Type B pancreatic cell (in vitro differentiated cells): ENCODE measurements at places on chromosomes 6 and 20.

GRCh38 chr6:939526-940252 lies 246.8 kb upstream of the EXOC2 start:
- DNase-seq, result no peak

GRCh38 chr6:16949716-16950115 lies 152.1 kb upstream of the STMND1 start:
- no peak for DNase-seq

DNA sequence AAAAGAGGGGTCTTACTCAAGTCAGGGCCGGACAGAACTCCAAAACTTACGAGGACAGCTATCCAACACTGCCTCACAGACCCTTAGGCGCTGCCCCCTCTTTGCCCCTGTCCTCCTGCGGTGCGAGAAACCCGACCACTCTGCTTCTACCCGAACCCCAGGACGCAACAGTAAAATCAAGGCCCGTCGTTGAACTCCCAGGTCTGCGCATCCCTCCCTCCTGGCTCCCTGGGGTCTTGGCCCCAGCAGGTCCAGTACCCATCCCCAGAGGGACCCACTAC lies 6.4 kb downstream of the OLIG3 start:
- DNase-seq, result peak; percentile 69

GRCh38 chr6:136508725-136509392 lies 41.4 kb downstream of the MAP7 start:
- DNase-seq, result no peak

DNA sequence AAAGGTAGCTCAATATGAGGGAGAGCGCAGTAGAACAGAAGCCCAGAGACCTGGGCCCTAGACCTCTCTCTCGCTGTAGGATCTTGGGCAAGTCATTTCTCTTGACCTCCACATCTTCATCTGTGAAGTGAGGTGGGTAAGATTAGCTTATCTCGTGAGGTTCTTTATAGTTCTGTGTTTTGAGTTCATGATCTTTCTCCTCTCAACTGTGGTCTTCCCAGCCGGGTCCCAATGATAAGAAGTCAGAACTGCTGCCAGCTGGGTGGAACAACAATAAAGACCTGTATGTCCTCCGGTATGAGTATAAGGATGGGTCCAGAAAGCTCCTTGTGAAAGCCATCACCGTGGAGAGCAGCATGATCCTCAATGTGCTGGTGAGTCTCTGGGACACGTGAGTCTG lies 6.9 kb downstream of the PSMF1 start:
- DNase-seq, result no peak

DNA sequence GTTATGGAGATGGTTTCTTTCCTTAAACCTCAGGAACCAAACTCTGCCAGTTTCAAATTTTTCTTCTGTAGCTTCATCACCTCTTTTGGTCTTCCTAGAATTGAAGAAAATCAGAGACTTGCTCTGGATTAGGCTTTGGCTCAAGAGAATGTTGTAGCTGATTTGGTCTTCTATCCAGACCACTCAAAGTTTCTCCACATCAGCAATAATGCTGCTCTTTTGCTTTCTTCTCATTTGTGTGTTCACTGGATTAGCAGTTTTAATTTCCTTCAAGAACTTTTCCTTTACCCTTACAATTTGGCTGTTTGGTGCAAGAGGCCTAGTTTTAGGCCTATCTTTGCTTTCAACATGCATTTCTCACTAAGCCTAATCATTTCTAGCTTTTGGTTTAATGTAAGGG lies 78.1 kb upstream of the PLCB4 start:
- DNase-seq, result no peak

DNA sequence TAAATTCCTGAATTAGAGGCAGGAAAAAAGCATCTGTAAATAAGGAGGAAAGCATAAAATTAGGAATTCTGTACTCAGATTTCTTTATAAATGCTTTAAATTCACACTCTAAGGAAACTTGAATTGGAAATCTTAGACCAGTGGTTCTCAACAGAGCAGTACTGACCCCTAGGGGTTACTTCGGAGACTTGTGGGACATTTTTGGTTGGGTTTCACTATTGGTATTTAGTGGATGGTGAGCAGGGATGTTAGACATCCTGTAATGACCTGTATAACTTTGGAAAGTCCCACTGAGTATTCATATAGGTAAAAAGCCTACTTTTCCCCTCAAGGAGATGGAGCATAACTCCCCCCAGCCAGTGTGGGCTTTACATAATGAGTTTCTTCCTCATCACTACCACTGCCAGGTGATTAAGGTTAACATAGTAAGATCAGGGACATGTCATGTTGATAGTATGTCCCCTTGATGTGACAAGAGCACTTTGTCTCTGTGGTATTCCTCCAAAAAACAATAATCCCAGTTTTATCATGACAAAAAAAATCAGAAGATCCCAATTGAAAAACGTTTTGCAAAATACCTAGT lies 31.0 kb downstream of the GLO1 start:
- DNase-seq, result no peak

DNA sequence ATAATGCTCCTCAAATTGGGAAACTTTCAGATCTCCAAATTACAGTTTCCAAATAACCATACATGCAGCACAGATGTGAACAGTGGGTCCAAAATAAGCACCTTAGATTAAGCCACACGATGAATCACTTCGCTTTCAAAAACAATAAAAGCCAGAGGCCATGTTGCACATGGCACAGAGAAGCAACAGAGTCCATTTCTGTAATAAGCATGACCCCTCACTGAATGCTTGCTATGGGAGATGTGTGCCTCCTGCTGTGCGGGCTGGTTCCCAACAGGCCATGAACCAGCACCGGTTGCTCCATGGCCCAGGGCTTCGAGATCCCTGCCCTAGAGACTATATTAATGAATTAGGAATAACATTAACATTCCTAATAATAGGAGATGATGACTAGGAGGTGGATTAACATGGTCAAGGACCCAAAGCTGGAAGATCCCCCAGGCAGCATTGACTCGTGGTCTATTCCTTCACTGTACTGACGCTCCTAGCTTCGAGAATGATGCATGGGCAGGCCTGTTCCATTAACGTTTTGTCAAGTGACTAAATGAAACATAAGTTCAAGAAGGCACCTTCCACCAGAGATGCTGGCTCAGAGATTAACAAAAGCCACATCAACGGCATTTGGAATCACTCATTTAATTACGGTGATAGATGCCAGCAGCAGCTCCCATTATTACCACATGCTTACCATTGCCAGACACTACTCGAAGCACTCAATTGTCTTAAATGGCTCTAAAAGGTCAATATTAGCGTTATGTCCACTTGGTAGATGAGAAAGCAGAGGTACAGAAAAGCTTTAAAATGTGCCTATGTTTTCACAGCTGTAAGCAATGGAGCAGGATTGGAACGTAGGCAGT lies 470.6 kb upstream of the AGPAT4 start:
- DNase-seq, result no peak

- no peak for DNase-seq
These were observed 79.8 kb upstream of the SCAF8 start for GRCh38 chr6:154653385-154653784.

DNA sequence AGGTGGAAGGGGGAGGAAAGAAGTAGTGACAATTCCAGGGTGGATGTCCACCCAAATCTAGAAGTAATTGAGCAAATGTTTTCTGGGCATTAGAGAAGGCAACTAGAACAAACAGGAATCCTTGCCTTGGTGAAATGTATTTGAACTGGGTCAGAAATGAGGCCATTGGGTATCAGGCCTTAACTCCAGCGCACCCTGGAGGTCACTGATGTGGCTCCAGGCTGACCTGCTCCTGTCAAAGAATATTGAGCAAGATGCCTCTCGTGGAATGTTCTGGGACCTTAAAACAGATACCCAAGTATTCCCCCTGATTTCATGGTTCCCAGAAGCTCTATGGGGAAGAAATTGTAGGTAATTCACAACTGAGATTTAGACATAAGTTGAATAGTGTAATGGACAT lies 6.9 kb downstream of the HLA-DPB1 start:
- DNase-seq, result no peak

DNA sequence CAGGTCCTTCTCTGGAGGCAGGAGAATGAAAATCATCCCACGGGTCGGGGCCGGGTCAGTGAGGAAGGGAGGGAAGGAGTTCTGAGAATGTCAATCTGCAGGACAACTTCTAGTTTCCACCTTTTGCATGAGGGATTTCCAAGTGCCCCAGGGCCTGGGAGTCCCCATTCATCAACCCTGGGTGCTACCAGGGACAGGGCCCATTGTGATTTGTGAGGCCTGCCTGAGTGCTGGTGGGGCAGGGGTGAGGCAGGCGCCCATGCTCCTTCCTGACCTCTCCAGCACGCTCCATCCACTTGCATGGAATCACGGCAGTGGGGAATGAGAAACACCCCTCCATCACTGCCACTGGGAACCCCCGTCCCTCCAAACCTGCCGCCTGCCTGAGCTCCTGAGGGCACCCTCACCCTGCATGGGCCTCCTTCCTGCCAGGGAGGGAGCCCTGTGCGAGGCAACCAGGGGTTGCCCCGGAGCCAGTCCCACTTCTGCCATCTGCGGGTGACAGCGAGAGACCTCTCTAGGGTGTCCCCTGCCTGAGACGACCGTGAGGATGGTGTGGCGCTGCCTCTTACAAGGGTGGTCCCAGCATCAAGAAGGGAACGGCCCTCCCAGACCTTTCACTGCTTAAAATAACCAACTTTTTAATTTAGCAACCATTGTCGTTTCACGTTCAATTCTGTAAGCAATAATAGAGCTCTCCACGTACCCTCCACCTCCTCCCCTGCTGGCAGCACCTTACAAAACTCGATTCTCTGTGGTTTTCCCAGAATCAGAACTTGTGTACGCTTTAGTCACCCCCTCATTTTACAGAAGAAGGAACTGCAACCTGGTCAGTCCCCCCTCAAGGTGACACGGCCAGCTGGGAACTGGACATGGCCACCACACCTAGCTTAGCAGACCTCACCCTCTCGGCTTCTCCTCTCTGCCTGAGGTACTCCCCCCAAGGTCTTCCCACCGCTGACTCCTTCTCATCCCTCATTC lies 28.6 kb downstream of the PMEPA1 start:
- DNase-seq, result no peak
